ENCODE measurements at places on chromosomes 5 and 9.
A peak's percentile ranks its signal among the peaks of the same experiment; 100 is the strongest.

DNA sequence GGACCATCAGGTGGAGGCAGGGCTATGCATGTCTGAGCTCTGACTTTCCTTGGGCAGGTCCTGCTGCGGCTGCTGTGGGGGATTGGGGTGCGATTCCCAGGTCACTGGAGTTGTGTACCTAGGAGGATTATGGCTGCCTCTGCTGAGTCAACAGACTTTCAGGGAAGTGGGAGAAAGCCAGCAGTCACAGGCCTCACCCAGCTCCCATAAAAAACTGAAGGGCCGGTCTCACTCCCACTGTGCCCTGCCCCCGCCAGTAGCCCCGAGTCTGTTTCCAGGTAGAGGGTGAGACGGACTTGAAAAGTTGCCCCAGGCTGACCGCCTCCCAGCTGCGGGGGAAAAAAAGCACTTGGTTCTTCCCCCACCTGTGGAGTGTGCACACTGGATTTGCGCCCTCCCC lies 76.7 kb downstream of the FAM170A start:
- no peaks in the 10 kb centered on the region for H3K36me3 ChIP-seq
- H3K27me3 ChIP-seq: no peaks in the 10 kb centered on the region
- no peaks in the 10 kb centered on the region for H3K4me1 ChIP-seq
- H3K27ac ChIP-seq: no peak overlapping the region
- no peak overlapping the region for H3K4me3 ChIP-seq

DNA sequence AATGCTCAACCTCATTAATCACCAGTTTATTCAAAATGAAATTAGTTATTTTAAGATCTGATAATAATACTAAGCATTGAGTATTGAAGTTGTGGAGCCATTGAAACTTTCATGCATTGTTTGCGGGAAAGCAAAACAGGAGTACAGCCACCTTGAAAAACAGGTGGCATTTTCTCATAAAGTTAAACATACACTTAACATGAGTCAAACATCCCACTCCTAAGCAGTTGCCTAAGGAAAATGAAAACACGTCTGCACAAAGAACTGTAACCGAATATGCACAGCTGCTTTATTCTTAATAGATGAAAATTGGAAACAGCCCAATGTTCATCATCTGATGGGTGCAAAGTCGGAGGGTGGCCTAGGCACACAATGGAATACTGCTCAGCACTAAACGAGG lies 177.3 kb downstream of the IRX2 start:
- no peak overlapping the region for H3K4me3 ChIP-seq
- H3K27ac ChIP-seq: no peak overlapping the region
- H3K27me3 ChIP-seq: no peaks in the 10 kb centered on the region
- H3K4me1 ChIP-seq: no peaks in the 10 kb centered on the region

DNA sequence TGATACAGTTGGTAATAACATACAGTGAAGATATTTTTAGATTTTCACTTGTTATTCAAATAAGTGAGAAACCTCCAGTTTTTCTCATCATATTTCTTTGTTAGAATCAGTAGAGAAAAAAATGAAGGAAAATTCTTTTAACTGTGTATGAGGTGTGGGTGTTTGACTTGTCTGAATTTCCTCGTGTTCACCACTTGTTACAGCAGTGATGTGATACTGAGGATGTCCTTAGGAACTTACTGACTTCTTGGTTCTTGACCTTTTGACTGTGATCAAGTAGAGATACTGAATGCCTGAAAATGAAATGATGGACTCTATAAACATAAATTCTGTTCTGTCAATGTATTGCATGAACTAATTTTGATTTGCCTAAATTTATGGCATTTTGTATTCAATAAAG lies 10.7 kb downstream of the PBX3 start:
- H3K4me1 ChIP-seq: peaks cover 4% of the 10 kb centered on the region
- no peaks in the 10 kb centered on the region for H3K36me3 ChIP-seq
- no peak for DNase-seq
- no peaks in the 10 kb centered on the region for H3K27me3 ChIP-seq
- no peak overlapping the region for H3K4me3 ChIP-seq
- H3K27ac ChIP-seq: no peak overlapping the region

DNA sequence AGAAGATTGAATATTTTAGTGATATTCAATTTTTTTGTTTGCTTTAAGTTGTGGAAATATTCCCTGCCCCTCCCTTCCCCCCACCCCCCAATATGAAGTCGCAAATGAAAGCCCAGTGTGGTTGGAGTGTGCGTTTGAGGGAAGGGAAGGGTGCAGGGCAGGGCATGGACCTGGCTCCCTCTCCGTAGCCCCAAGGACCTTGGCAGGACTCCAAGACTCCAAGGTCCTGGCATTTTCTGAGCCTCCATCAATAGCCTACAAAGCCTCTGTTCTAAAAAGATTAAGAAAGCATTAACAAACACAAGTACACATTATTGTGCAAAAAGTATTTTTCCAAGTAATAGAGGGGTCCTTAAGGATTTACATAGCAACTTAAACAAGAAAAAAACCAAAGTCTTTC lies 38.8 kb upstream of the PTPN3 start:
- no peaks in the 10 kb centered on the region for H3K27me3 ChIP-seq
- no peak for DNase-seq
- H3K4me3 ChIP-seq: no peak overlapping the region
- no peaks in the 10 kb centered on the region for H3K36me3 ChIP-seq

GRCh38 chr5:169527863-169528262 lies 55.7 kb upstream of the SPDL1 start:
- H3K4me3 ChIP-seq: no peak overlapping the region
- no peak overlapping the region for H3K27ac ChIP-seq
- H3K4me1 ChIP-seq: peaks cover 7% of the 10 kb centered on the region
- no peak for DNase-seq
- no peaks in the 10 kb centered on the region for H3K36me3 ChIP-seq
- H3K27me3 ChIP-seq: no peaks in the 10 kb centered on the region

- H3K36me3 ChIP-seq: no peaks in the 10 kb centered on the region
- DNase-seq: no peak
- H3K27ac ChIP-seq: no peak overlapping the region
- no peaks in the 10 kb centered on the region for H3K27me3 ChIP-seq
Observed at GRCh38 chr9:81599837-81600236, 89.5 kb downstream of the TLE1 start.

- no peaks in the 10 kb centered on the region for H3K4me1 ChIP-seq
- H3K27ac ChIP-seq: no peak overlapping the region
- no peak for DNase-seq
- H3K27me3 ChIP-seq: no peaks in the 10 kb centered on the region
- H3K36me3 ChIP-seq: no peaks in the 10 kb centered on the region
- no peak overlapping the region for H3K4me3 ChIP-seq
Observed at GRCh38 chr5:66616520-66617225, 20.5 kb downstream of the MAST4 start.

GRCh38 chr5:170541146-170541769 lies 37.4 kb downstream of the KCNIP1 start:
- H3K36me3 ChIP-seq: no peaks in the 10 kb centered on the region
- DNase-seq: no peak
- H3K27me3 ChIP-seq: no peaks in the 10 kb centered on the region
- no peak overlapping the region for H3K27ac ChIP-seq
- no peak overlapping the region for H3K4me3 ChIP-seq

DNA sequence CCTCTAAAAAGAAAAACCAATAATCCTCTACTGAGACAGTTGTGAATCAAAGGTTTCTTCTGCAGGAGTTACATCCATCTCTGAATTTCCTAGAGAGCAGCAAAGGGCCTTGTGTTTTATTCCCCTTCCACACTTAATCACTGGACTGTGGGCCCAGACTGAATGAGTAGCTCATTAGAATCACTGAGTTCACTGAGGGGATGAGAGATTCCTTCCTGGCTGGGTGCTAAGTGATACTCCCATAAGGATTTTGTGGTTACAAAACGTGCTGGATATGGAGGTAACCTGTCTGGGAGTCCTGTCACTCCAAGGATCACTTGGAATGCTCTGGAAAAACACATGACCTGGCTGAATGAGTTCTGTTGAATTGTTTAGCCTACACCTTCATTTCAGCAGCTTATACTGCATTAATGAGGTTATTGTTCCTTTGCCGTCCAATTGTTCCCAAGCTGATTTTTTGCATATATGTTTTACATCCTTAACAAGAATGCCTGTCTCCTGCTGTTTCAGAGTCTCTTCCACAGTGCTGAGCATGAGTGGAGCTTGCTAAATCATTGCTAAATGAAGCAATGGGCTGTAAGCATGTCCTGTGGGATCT lies 82.9 kb downstream of the MEF2C start:
- no peaks in the 10 kb centered on the region for H3K4me1 ChIP-seq
- no peaks in the 10 kb centered on the region for H3K27me3 ChIP-seq

GRCh38 chr5:73122875-73123810 lies 2.8 kb downstream of the TMEM171 start:
- H3K27me3 ChIP-seq: peaks cover 4% of the 10 kb centered on the region
- peaks cover 2% of the 10 kb centered on the region for H3K4me1 ChIP-seq
- H3K4me3 ChIP-seq: no peak overlapping the region
- no peaks in the 10 kb centered on the region for H3K36me3 ChIP-seq

GRCh38 chr9:77981332-77981731 lies 50.3 kb downstream of the GNAQ start:
- no peak overlapping the region for H3K27ac ChIP-seq
- no peaks in the 10 kb centered on the region for H3K36me3 ChIP-seq
- H3K4me1 ChIP-seq: peaks cover 9% of the 10 kb centered on the region
- no peak for DNase-seq

- H3K4me1 ChIP-seq: peaks cover 13% of the 10 kb centered on the region
- no peaks in the 10 kb centered on the region for H3K27me3 ChIP-seq
- no peak overlapping the region for H3K4me3 ChIP-seq
- H3K27ac ChIP-seq: peak overlapping the region; percentile 8
- DNase-seq: no peak
Observed at GRCh38 chr9:38083858-38084555, 15.0 kb upstream of the SHB start.

GRCh38 chr9:119289740-119290433 lies 79.3 kb downstream of the BRINP1 start:
- H3K4me1 ChIP-seq: no peaks in the 10 kb centered on the region
- H3K27me3 ChIP-seq: no peaks in the 10 kb centered on the region
- H3K36me3 ChIP-seq: no peaks in the 10 kb centered on the region
- no peak overlapping the region for H3K4me3 ChIP-seq
- no peak overlapping the region for H3K27ac ChIP-seq
- DNase-seq: peak; percentile 78

DNA sequence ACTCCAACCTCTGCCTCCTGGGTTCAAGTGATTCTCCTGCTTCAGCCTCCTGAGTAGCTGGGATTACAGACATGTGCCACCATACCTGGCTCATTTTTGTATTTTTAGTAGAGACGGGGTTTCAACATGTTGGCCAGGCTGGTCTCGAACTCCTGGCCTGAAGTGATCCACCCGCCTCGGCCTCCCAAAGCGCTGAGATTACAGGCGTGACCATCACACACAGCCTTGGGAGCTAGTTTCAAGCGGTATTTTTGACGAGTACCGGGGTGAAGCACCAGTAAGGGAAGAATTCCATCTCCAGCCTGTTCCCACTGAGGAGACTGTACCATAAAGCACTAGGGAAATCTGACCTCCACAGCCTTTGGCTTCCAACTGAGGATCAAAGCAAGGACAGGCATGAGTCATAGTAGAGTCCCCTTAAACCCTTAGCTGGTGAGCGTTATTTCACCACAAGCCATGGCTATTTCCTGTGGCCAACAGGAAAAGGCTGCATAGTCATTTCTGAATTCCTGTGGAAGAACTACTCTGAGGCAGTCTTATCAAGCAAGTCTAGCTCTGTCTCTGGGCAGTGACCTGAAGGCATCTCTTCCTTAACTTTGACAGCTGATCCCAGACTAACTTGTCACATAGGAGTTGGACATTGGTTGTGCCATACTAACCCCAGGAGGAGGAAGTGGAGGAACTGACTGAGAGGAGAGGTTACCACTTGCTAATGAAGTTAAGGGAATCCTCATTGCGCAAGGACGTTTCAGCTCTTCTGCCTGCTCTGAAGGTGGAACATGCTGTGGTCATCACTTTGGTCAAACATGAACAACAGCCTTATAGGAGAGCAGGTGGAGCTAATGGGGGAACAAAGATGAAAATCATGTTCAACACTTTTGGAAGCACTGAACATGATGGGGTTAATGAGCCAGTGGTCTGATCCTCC lies 85.8 kb upstream of the DMRT1 start:
- no peak overlapping the region for H3K27ac ChIP-seq
- H3K36me3 ChIP-seq: no peaks in the 10 kb centered on the region
- H3K27me3 ChIP-seq: no peaks in the 10 kb centered on the region
- peak; percentile 77 for DNase-seq
- no peak overlapping the region for H3K4me3 ChIP-seq
- peaks cover 5% of the 10 kb centered on the region for H3K4me1 ChIP-seq
